ENCODE measurements at places on chromosomes 5 and 9.

- no peak for DNase-seq
Observed at GRCh38 chr9:93149361-93149760, 15.3 kb upstream of the NINJ1 start.

- DNase-seq: no peak
Observed at GRCh38 chr9:89174291-89174690, 4.3 kb downstream of the SHC3 start.

DNA sequence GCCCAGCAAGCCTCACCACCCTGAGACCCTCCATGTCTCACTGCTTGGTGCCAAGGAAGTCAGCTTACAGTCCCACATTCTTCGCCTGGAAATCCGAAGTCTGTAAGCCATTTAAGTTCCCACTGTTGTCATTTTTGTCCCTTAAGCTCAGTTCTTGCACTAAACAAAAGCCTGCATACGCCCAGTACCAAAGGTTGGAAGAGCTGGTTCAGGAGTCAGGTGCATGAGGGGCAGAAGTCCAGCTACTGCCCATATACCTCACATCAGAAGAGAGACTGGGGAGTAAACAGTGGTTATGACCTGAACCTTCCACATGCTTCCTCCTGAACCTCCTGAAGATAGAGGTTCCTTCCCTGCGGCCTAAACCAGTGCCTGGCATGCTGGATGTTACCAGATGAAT, 146.0 kb downstream of the FRMD3 start:
- DNase-seq: no peak

GRCh38 chr9:106420511-106420944, 442.4 kb upstream of the ZNF462 start:
- DNase-seq: peak; percentile 54

GRCh38 chr5:53035868-53036381, 46.8 kb downstream of the ITGA2 start:
- peak; percentile 25 for DNase-seq

DNA sequence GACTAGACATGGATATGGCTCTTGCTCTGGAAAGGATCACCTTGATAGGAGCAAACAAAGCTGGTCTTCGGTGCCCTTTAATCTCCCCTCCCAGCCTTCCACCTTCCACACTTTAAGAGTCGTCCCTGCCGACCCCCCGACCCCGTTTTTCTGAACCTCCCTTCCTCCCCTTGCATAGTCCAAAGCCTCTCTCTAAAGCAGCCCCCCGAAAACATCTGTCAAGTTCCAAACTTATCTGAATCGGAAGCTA, 423 bp upstream of the NUP214 start:
- DNase-seq: no peak

DNA sequence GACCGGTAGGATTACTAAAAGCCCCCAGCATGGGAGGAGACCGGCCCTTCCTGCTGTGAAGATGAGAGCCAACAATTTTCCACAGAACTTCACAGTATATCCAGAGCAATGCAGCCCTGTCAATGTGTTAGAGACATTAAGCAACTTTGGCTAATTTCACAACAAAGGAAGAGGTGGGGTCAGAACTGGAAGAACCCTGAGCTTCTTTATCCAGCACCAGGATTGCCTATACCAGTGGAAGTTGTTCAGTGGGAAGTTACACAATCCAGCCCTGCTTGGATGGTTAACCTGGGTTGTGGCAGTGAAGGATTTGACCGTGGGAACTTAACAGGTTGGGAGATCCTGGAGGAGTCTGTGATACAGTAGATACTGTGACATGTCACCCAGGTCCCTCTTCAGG, 197.0 kb downstream of the FBN2 start:
- DNase-seq: no peak

- no peak for DNase-seq
Observed at GRCh38 chr5:107147589-107147988, 523.1 kb downstream of the EFNA5 start.
